ENCODE measurements at places on chromosomes 5 and 9. TPM values are rescaled to one million over a fixed set of nuclear protein-coding genes. Genes with fewer than 3 reads are reported as not detected.

GRCh38 chr5:17129093-17129849 lies 88.2 kb upstream of the BASP1 start:
- no peak for DNase-seq

- peak; percentile 62 for DNase-seq
Measured at GRCh38 chr5:143434261-143435209, 31.0 kb upstream of the NR3C1 start.

Gene HEMGN
- 6.4 TPM for total RNA-seq

Gene LECT2
- not detected for total RNA-seq

DNA sequence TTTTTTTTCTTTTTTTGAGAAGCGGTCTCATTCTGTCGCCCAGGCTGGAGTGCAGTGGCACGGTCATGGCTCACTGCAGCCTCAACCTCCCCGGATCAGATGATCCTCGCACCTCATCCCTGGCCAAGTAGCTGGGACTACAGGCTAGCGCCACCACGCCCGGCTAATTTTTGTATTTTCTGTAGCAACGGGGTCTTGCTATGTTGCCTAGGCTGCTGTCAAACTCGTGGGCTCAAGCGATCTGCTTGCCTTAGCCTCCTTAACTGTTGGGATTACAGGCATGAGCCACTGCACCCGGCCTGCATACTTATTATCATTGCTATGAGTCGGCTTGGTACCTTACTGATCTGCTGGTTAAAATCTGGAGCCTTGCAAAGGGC lies 790 bp upstream of the IARS1 start:
- DNase-seq, result no peak

DNA sequence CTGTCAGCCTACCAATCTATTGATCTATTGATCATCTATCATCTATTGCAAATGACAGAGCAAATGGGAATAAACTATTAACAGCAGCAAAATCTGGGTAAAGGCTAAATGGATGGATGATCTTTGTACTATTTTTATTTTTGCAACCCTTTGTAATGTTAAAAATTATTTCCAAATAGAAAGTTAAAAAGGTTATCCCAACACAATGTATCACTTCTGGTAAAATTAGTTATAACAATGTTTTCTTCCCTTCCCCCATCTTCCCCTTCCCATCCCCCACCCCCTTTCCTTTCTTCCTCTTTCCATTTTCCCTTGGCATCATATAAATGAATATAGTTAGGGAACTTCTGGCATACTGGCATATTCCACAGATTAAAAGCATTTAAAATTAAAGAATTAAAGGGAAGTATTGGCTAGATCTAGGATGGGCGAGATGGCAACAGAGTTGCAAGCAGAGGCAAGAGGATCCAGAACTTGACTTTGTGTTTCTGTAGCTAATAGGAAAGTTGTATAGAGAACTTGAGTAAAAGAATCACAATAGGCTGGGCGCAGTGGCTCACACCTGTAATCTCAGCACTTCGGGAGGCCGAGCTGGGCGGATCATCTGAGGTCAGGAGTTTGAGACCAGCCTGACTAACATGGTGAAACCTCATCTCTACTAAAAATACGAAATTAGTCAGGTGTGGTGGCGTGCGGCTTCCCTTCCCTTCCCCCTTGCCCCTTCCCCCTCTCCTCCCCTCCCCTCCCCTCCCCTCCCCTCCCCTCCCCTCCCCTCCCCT lies 66.6 kb upstream of the TAF11L2 start:
- DNase-seq, result no peak

GRCh38 chr5:86684222-86684621 lies 66.5 kb downstream of the COX7C start:
- DNase-seq, result no peak

Gene HRCT1
- total RNA-seq, result 4.5 TPM

- no peak for DNase-seq
Measured at GRCh38 chr5:31062902-31063580, 130.4 kb upstream of the CDH6 start.

DNA sequence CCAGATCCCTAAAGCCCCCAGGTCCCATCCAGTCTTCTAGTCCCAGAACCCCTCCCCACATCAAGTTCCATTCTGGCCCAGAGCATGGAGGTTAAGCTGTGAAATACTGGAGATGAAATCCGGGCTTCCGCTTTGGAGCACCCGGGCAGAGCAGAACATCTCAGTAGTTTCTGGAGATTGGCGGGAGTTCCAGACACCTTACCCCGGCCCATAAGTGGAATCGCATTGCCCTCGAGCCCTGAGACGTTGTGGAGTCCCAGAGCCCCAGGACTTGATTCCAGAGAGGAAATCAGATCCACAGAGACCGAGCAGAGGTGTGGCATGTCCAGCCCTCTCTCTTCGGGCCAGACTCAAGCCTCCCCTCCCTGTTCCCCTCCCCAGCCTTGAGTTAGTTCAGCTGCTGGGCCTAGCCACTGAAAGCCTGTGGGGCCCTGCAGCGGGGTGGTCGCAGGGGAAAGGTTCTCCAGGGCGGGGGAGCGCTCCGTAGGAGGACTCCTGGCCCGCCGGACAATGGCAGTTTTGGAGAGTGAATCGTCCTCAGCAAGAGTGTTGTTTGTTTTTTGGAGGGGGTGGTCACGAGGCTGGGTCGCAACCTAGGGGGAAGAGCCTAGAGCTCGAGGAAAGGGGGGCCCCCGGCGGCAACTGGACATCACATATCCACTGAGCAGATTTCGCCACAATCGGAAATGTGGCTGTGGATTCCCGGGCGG lies 1.0 kb upstream of the PAX5 start:
- no peak for DNase-seq

GRCh38 chr9:14311171-14311949 lies 2.6 kb downstream of the NFIB start:
- no peak for DNase-seq

GRCh38 chr9:78559449-78559885 lies 262.5 kb downstream of the PSAT1 start:
- DNase-seq, result no peak

- DNase-seq, result no peak
Measured at GRCh38 chr9:115444959-115445358, 327.0 kb upstream of the TNC start.

GRCh38 chr9:18580151-18580550 lies 106.2 kb downstream of the ADAMTSL1 start:
- no peak for DNase-seq

Gene AJM1
- 3.1 TPM for total RNA-seq

DNA sequence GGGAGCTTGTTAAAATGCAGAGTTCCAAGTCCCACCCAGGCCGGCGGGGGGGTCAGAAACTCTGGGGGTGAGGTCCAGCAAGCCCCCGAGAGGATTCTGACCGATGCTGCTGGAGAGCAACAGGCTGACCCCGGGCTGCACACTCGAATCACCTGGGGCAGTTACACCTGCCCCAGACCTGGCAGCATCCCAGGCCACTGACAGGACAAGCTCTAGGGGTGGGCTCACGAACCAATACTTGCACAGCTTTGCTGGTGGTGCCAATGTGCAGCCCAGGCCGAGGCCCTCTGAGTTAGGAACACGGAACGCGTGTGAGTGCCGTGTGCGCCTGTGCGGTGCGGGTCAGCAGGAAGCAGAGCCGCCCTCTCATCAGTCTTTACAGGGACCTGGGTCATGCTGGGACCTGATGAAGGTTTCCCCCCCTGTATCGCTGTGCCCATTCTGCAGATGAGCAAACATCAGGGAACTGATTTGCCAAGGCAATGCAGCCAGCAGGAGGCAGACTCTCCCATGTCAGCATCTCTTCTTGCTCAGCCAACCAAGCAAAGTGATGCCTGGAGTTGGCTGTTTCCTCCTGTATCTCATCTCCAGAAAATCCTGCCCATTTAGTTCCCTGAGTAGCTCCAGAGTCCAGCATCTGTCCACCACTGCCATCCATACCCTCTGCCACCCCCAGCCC lies 16.3 kb downstream of the FAM163B start:
- DNase-seq, result no peak

DNA sequence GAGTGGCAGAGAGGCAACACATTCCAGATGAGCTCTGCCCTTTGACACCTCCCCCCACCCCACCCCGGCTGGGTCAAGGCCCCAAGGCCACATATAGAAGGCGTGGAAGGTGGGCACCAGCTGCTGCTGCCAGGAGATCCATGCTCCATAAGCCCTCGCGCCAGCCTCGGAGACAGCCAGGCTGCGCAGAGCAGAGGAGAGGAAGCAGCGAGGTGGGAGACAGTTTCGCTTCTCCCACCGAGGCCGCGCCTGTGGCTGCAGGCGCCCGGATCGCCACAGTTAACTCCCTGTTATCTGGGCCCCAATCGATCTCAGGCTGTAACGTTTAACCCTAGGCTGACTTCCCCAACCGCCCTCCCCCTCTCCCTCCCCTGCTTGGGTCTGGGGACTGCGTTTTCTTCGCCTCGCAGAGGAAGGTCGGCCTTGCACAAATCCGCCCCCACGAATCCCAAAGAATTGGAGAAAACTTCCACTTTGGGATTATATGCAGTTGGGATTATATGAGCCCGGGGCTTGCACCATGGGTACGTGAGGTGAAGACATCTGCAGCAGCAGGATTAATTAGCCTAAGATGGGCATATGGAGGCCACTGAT lies 1.1 kb upstream of the CXXC5 start:
- peak; percentile 67 for DNase-seq

Gene FGD3
- 11.1 TPM for total RNA-seq

- no peak for DNase-seq
Measured at GRCh38 chr5:150625164-150625535, 15.3 kb upstream of the SYNPO start.

Gene CBY3
- total RNA-seq, result not detected

- DNase-seq, result no peak
Measured at GRCh38 chr5:180304431-180305375, 12.8 kb upstream of the MAPK9 start.

DNA sequence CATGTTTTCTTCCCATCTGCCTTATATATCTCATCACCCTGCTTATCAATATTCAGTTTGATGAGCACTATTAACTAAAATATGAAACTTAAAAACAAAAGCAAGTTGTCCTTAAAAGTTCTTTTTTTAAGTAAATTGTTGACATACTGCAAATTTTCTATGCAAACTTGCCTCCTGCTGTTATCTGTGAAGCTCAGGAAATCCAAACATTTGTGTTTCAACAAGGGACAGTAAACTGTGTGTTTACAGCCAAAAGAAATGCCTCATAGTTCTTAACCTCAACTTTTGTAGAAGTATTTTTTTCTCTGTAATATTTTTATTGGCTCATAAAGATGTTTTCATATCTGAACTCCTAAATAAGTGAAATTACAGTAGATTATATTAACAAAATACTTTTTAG lies 7.7 kb upstream of the TTC23L start:
- DNase-seq, result no peak

DNA sequence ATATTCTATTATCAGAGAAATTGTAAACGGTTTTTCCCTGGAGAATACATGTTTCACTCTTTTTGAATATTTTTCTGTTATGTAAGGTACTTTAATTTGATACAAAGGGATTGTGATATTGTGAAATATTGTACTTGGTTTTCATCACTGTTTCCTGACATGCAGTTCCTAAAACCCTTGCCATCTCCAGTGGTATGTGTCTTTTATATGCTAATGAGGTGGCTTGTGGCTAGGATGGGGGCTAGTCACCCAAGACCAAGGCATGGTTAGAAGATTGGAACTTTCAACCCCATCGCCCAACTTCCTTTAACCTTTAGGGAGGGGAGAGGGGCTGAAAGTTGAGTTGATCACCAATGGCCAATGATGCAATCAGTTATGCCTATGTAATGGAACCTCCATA lies 160.6 kb downstream of the TAF11L14 start:
- DNase-seq, result no peak

Gene SLC22A4
- total RNA-seq, result 5.7 TPM

DNA sequence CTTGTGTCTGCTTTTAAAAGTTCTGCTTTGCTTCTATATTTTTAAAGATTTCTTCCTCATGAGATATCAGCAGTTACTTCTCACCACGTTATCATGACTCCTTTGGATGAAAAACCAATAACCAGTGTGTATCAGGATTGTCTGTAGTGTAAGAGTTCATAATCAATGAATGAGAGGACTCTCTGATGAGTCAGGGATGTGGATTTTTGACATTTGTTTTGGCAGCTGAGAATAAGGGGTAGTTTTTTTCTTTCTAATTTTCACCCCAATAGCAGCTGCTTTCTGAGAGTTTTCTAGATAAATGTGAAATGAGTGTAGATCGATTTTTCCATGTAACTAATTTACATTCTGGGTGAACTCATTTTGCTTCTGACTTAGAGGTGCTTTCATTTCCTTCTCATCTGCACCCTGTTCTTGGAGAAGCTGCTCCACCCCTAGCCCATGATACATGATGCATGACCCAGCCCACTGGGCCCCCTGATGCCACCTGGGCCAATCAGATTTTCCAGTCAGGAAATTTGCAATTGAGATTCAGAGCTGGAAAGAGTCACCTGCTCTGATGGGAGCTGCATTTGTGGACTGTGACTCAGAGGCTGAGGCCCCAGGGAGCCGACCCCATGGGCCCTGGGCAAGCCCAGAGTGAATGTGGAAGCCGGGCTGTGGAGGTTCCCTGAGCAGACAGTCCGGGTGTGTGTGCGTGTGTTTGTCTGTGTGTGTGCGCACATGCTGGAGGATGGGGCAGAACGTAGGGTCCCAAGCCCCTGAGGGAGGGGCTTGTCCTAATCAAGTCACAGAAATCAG lies 159.3 kb downstream of the RGS3 start:
- DNase-seq, result no peak

DNA sequence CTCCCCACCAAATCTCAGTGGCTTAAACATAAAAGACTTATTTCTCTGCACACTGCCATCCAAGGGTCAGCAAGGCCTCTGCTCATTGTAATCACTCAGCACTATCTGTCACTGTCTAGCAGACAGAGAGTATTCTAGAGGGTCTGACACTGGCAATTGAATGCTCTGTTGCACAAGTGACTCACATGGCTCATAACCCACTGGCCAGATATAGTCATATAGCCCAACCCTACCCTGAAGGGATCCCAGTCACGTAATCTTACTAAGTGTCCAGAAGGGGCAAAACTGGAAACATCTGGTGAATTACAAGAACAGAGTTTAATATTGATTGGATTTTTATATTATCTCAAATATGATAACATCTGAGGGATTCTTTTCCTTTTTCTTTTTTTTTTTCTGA lies 80.7 kb downstream of the TSSK1B start:
- no peak for DNase-seq

Gene DCTN3
- total RNA-seq, result 67.6 TPM

GRCh38 chr5:32539981-32540845 lies 45.1 kb upstream of the SUB1 start:
- no peak for DNase-seq

DNA sequence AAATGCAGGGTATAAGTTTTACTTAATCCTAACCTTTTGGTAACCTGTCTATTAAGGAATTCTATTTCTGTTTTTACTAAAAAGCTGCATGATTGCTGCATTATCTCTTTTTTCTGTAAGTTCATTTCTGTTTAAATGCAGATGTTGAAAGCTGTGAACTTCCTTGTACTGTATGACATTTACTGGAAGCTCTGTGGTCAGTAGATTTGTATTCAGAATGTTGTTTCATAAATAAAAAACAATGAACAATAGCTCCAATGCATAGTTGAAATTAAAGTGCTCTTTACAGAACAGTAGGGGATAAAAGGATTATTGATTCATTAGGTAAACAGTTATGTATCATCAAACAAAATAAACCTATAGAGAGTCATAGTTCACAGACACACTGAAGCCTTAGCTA lies 46.5 kb upstream of the FKTN start:
- no peak for DNase-seq

DNA sequence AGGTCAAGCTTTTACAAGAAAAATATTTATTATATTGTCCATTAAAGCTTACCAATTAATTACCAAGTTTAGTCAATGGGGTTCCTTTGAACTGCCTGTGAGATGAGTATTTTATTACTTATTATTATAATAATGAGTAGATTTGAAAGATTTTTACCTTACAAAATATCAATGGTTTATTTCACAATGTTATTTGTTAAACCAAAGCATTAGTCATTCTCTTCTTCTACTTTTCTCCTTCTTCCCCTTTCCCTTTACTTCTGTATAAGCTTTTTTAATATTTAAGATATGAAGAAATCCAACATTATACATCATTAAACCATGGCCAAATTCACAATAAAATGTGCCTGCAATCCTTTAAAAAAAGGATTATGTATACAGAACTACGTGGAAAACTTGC lies 369.5 kb downstream of the ARL15 start:
- DNase-seq, result no peak
